Islet precursor cell (in vitro differentiated cells): ENCODE measurements at places on chromosomes 1 and 21.

DNA sequence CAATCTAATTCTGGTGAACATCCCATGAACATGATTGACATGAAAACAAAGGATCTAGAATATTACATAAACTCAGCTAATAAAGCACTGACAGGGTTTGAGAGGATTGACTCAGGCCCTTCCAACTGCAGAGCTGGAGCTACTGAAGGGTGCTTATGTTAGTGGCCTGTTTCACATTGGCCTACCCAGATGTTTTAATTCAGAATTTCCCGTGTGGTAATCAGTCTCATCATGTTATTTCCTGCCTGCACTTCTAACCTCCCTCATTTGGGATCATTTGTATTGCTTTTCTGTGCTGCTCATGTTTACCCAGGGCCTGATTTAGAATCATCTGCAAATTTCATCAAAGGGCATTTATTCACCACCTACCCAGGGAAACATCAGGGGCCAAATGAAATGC lies 270.3 kb downstream of the PLPP3 start:
- no peak for DNase-seq

DNA sequence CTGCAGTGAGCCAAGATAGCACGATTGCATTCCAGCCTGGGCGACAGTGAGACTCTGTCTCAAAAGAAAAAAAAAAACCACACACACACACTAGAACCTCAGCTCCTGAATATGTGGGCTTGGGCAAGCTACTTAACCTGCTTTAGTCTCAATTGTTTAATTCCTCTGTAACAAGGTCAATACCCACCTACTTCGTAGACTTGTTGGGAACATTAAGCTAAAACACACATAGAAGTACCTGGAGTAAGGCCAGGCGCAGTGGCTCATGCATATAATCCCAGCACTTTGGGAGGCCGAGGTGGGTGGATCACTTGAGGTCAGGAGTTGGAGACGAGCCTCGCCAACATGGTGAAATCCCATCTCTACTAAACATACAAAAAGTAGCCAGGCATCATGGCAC lies 77.1 kb downstream of the CLSTN1 start:
- DNase-seq: no peak

DNA sequence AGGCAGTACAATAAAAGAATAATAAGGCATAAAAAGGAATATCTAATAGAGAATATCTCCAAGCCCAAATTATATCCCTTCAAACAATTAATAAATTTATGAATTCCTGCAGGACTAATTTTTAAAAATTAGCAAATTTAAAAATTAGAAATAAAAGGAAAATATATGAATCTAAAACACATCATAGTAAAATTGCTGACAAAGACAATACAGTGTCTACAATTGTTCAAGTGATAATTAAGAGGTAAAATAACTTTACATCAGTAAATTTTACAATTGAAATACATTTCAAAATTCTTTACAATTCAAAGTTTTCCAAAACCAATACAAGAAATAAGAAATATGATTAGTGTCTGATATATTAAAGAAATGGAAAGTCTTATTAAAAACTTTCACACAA lies 22.8 kb upstream of the OLFM3 start:
- no peak for DNase-seq

DNA sequence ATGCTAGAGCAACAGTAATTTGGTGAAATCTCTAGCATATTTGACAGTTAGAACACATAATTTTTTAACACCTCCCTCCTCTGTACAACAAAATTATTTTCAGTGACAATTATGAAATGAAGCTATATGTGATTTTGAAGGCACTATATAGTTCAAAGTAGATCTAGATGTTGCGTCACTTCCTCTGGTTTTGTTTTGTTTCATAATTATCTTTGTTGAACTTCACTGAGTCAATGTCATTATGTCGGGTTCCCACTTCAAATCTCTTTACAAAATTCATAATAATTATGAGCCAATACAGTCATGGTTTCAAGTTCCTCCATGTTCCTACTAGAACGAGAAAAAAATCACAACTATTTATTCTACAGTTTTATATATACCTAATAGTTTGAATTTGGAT lies 254.8 kb upstream of the PLXNA2 start:
- DNase-seq: no peak

DNA sequence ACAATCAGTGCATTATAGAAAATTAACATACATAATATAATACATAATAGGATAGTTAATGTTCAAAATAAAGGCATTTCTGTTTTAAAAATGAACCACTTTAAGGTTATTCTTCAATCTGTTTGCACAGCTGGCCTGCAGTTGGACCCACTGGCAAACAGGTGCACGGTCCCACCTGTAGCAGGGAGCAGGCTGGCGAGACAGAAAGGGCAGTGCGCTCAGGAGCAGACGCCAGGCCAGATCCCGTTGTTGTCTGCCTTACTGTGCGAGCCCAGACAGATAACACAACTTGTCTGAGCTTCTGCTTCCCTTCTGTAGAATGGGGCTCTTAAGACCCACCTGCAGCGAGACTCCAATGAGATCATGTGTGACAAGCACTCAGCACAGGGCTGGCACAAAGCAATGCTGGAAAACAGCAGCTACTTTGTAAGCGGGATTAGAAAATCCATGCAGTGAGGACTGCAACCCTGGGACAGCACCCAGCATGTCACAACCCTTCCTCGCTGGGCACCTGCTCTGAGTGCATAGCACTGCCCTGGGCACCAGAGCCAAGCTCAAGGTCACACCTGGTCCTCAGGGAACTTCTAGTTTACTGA lies 33.5 kb downstream of the VPS26C start:
- DNase-seq: no peak

- DNase-seq: no peak
Observed at GRCh38 chr1:245956225-245956624, 550.9 kb downstream of the SMYD3 start.

- no peak for DNase-seq
Observed at GRCh38 chr1:104235141-104235540, 485.4 kb downstream of the AMY1C start.

GRCh38 chr1:223258751-223259198 lies 105.2 kb downstream of the SUSD4 start:
- DNase-seq: peak; percentile 86
